ENCODE measurements at places on chromosomes 5 and 9. TPM values are rescaled to one million over a fixed set of nuclear protein-coding genes. Genes with fewer than 3 reads are reported as not detected.

The SPATA31A3 gene
- not detected for total RNA-seq

GRCh38 chr5:107400328-107400727, 270.4 kb downstream of the EFNA5 start:
- no peak overlapping the region for H3K27ac ChIP-seq
- DNase-seq = no peak
- no peak overlapping the region for H3K4me3 ChIP-seq
- no peaks in the 10 kb centered on the region for H3K27me3 ChIP-seq

The SUSD3 gene
- total RNA-seq = 74.4 TPM

- no peak overlapping the region for H3K27ac ChIP-seq
- no peaks in the 10 kb centered on the region for H3K4me1 ChIP-seq
- no peaks in the 10 kb centered on the region for H3K36me3 ChIP-seq
- H3K27me3 ChIP-seq = no peaks in the 10 kb centered on the region
- no peak for DNase-seq
Observed at GRCh38 chr5:7546555-7546954, 150.6 kb downstream of the ADCY2 start.

The EQTN gene
- total RNA-seq = not detected

The FOXD1 gene
- 0.20 TPM for total RNA-seq

DNA sequence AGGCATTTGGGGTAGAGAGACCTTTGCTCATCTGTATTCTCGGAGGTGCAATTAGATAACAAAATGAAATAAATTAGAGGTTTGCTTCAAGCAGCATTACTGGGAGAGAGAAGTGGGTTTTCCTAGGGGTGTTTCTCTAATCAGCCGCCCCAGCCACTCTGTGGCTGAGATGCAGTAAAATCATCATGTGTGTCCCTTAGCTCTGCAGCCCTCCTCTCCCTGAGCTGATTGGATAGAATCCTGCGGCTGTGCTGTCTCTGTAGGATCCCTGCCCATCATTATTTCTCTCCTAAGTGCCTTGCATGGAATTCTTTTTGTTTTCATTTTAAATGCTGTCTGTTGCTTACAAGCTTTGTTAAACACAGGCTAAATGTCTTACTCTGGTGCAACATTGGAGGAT, 171.4 kb downstream of the SH3GL2 start:
- no peak overlapping the region for H3K4me3 ChIP-seq
- no peaks in the 10 kb centered on the region for H3K27me3 ChIP-seq
- no peak overlapping the region for H3K27ac ChIP-seq
- H3K4me1 ChIP-seq = no peaks in the 10 kb centered on the region

DNA sequence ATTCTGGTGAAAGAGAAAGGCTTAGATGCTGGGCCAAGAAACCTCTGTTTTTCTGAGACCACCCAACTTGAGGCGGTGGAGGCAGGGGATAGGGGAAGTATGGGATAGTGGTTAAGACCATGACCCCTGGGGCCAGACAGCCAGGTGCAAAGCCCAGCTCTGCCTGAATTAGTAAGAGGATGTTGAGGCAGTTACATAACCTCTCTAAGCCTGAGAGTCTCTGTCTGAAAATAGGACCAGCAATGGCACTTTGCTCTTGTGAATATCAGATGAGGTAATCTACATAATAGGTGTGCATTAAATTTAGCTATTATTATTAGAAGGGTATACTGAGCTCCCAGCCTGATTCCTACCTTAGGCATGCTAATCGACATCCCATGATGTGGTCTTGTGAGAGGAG, 68.2 kb downstream of the DOCK2 start:
- H3K4me3 ChIP-seq = no peak overlapping the region
- H3K27ac ChIP-seq = no peak overlapping the region
- no peaks in the 10 kb centered on the region for H3K27me3 ChIP-seq
- no peak for DNase-seq

DNA sequence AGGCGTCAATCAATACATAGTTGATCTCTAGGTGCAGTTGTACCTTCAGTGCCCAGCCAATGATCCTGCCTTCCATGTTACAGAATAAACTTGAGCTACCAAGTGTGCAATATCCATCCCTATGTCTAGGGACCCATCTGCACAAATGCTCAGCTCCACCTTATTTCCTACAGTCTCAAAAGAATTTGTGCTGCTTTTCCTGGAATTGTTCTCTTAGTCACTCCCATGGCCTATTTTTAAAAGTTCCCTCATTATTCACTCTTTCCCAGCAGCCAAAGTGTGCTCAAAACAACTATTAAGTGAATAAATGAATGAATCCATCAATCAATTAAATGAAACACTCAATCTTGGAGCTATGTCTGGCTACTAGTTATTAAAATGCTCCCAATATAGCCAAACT, 14.7 kb downstream of the LIX1 start:
- H3K36me3 ChIP-seq = no peaks in the 10 kb centered on the region
- H3K27me3 ChIP-seq = no peaks in the 10 kb centered on the region
- no peak overlapping the region for H3K27ac ChIP-seq
- H3K4me3 ChIP-seq = no peak overlapping the region
- no peaks in the 10 kb centered on the region for H3K4me1 ChIP-seq

- H3K4me1 ChIP-seq = no peaks in the 10 kb centered on the region
- H3K27ac ChIP-seq = no peak overlapping the region
- H3K27me3 ChIP-seq = no peaks in the 10 kb centered on the region
- H3K4me3 ChIP-seq = no peak overlapping the region
Observed at GRCh38 chr5:74095871-74096270, 469.9 kb downstream of the ARHGEF28 start.

The STK32A gene
- total RNA-seq = not detected

DNA sequence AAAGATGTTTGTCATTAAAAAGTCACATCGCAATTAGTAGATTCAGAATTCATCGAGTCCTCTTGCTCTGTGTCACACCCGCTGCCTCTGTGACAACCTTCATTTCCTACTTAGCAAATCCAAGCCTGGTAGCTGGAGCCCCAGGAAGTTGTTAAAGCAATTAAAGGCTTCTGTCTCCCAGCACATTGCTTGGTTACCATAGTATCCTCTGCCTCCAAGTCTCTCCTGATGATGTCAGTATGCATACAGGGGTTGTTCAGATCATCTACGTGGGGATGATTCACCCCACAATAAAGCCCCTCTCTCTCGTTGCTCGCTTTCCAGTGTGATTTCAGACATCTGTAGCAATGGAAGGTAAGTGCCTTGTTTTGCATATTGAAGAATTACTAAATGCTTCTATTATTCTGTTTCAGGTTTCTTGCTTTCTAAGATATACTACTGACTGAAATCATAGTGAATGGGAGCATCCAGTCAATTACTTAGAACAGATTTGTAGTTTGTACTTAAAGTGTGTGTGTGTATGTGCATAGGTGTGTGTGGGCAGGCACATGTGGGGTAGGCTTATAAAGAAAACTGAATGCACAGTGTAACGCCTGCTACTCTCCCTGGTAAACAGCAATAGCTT, 52.9 kb downstream of the PAM start:
- H3K27me3 ChIP-seq = no peaks in the 10 kb centered on the region
- no peak overlapping the region for H3K27ac ChIP-seq
- no peaks in the 10 kb centered on the region for H3K4me1 ChIP-seq
- H3K36me3 ChIP-seq = no peaks in the 10 kb centered on the region
- H3K4me3 ChIP-seq = no peak overlapping the region
- DNase-seq = no peak

- H3K36me3 ChIP-seq = no peaks in the 10 kb centered on the region
- no peak overlapping the region for H3K4me3 ChIP-seq
- no peak overlapping the region for H3K27ac ChIP-seq
- no peak for DNase-seq
- no peaks in the 10 kb centered on the region for H3K4me1 ChIP-seq
- no peaks in the 10 kb centered on the region for H3K27me3 ChIP-seq
Observed at GRCh38 chr5:77683171-77683732, 44.7 kb upstream of the OTP start.

DNA sequence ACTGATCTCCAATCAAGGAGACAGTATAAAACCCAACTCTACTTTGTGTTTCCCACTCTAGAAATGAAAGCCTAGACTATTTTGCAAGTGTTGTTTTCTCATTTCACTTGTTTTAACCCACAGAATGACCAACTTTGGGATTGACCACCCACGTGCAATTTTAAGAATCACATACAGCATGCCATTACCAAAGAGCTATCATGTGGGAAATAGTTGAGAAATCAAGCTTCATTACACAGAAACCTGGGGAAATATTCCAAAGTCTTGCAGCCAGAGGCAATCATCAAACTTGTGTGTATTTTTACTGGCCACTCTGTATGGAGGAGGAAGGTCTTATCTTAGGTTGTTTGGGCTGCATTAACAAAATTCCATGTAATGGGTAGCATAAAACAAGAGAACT, 451.4 kb upstream of the DAB2 start:
- no peak overlapping the region for H3K4me3 ChIP-seq
- H3K4me1 ChIP-seq = no peaks in the 10 kb centered on the region
- H3K36me3 ChIP-seq = no peaks in the 10 kb centered on the region
- no peak for DNase-seq

- H3K4me3 ChIP-seq = no peak overlapping the region
- no peak for DNase-seq
- H3K36me3 ChIP-seq = peaks cover 3% of the 10 kb centered on the region
- H3K4me1 ChIP-seq = peaks cover 4% of the 10 kb centered on the region
- no peaks in the 10 kb centered on the region for H3K27me3 ChIP-seq
- no peak overlapping the region for H3K27ac ChIP-seq
Observed at GRCh38 chr9:20351715-20352114, 270.6 kb downstream of the MLLT3 start.

GRCh38 chr9:135848341-135849047, 58.9 kb downstream of the CAMSAP1 start:
- no peak overlapping the region for H3K4me3 ChIP-seq
- no peaks in the 10 kb centered on the region for H3K4me1 ChIP-seq
- DNase-seq = no peak
- peaks cover 18% of the 10 kb centered on the region for H3K36me3 ChIP-seq
- H3K27me3 ChIP-seq = no peaks in the 10 kb centered on the region
- H3K27ac ChIP-seq = no peak overlapping the region

DNA sequence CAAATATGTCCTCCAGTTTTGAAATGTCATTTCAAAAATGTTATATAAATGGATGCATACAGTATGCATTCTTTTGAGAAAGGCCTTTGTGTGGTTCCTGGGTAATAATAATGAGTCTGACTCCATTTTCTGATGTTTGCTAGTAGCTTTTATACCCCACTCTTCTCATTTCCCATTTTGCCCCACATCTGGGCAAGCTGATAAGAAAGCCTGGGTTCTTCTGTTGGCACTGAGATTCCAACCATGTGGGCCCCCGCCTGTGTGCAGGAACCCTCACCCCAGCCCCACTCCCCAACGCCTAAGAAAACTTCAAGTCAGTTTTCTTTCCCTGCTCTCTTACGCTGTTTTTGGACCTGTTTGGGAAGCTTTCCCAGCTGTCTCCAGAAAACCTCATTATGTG, 89.4 kb downstream of the SNX18 start:
- peaks cover 11% of the 10 kb centered on the region for H3K4me1 ChIP-seq
- no peaks in the 10 kb centered on the region for H3K27me3 ChIP-seq
- no peak overlapping the region for H3K4me3 ChIP-seq
- H3K27ac ChIP-seq = no peak overlapping the region
- DNase-seq = no peak

- no peak for DNase-seq
- no peaks in the 10 kb centered on the region for H3K27me3 ChIP-seq
- H3K4me3 ChIP-seq = no peak overlapping the region
Observed at GRCh38 chr5:31731016-31731415, 92.1 kb downstream of the PDZD2 start.

GRCh38 chr9:121779381-121780117, 128.1 kb downstream of the DAB2IP start:
- no peak for DNase-seq
- no peak overlapping the region for H3K27ac ChIP-seq
- H3K36me3 ChIP-seq = no peaks in the 10 kb centered on the region
- no peak overlapping the region for H3K4me3 ChIP-seq
- peaks cover 15% of the 10 kb centered on the region for H3K27me3 ChIP-seq

The ADGRV1 gene
- total RNA-seq = 0.68 TPM

Measured in T-cell (primary cell).